ENCODE measurements at places on chromosomes 12 and 14.

DNA sequence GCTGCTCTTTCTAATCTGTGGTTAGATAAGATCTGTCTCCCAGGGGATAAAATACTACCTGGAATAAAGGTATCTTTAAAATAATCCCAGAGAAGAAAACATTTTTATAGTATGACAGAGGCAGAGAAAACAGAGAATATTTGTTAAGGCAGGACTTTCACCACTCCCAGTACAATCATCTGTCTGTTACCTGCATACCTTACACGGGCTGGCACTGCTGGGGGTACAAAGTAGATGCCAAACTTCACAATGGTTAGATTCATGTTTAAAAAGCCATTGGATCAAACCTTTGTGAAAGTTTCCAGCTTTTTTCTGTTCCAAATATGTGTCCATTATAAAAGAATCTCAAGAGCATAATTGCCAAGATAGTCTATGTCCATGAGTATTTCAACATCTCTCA lies 273.6 kb upstream of the BTG1 start:
- DNase-seq, result no peak

GRCh38 chr12:127393465-127393864 lies 873.5 kb upstream of the TMEM132C start:
- no peak for DNase-seq

DNA sequence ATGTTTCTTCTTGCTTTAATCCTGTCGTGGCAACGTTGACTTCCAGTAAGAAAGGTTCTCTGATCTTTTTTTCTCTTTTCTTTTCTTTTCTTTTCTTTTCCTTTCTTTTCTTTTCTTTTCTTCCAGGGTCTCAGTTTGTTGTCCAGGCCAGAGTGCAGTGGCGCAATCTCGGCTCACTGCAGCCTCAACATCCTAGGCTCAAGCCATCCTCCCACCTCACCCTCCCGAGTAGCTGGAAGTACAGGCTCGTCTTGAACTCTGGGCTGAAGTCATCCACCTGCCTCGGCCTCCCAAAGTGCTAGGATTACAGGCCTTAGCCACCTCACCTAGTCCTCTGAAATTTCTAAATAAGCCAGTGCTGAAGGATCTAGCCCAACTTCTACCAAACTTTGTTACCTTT lies 1.3 kb upstream of the MAP3K9 start:
- no peak for DNase-seq

DNA sequence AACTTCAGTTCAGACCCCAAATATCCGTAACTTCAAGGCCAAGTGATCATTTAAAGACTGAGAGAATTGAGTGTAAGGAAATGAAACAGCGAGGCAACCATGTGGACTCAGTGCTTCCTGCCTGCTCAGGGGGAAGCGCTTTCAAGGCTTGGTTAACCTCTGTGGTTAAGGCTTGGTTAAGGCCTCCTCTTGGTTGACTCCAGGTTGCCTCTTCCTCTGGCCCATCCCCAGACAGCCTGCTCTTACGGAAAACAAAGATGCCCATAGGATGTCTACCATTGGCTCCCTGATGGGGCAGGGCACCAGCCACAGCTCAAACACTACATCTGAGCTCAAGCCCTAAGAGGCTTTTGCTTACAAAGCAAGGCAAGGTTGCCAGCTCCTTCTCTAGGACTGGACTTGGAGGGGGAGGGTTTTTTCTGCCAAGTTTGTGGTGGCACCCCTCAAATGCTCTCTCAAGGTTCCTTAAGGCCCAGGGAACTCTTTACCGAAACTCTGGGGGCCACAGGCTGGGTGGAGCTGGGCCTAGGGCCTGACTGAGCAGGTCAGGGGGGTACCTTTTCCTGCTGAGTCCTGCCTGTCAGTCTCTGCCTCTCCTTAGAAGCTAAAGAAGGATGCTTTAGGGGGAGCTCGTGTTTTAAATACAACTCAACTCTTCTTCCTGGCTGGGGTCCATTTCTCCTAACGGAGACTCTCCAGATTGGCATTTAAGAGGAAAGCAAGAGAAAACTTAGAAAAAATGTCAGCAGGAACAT lies 13.7 kb downstream of the COL2A1 start:
- DNase-seq, result no peak

DNA sequence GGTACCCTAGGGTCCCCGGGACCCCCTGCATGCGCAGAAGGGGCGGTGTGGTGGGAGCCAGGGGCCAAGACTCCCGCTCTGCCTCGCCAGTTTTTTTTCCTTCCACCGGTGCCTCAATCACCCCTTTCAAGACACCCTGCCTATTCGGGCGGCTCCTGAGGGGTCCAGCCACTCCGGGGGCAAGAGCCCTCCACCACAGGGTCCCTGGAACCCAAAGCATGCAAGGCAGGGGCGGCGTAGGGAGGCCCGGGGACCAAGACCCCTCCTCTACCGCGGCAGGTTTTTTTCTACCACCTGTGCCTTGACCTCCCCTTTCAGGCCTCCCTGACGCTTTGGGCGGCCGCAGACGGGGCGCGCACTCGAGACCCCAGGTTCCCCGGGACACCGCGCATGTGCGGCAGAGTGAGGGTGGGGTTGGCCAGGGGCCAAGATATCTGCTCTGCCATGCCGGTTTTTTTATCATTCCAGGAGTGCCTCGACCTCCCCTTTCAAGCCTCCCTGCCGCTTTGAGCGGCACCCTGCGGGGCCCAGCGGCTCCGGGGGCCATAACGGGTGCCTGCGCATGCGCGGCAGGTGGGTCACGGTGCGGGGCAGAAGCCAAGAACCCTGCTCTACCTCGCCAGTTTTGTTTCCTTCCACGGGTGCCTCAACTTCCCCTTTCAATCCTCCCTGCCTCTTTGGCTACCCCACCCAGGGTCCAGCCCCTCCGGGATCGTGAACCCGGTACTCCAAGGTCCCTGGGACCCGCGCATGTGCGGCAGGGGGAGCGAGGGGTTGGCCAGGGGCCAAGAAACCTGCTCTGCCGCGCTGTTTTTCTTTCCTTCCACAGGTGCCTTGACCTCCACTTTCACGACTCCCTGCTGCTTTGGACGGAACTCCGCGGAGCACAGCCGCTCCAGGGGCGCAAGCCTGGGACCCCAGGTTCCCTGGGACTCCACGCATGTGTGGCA lies 328.1 kb downstream of the ALG10 start:
- no peak for DNase-seq

DNA sequence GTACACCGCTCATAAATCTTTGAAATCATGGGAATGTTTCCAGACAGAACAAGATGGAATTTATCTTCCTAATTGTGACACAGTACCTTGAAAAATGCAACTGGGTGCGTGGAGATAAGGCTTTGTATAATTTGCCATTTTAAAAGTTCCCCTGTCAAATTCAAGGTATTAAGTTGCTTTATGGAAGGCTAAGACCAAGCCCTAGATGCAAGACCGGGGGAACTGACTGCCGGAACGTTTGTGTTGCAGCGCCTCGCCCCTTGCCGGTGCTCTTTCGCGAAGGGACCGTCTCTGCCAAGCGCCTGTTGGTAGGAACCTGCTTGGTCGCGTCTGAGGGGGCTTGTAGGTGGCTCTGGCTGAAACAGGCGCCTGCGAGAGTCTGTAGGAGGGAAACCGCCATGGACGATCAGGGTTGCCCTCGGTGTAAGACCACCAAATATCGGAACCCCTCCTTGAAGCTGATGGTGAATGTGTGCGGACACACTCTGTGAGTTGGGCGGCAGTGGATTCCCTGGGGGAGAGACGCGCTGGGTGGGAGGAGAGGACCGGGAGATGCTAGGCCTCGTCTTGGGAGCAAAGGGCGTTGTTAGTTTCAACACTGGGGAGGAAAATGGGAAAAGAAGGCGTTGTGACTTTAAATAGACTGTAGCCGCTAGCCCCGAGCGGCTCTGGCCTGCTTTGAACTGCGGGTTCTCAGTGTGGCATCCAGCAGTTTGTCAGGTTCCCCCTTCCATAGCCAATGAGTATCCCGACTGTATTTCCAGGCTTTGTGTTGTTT lies at the start of gene MNAT1:
Gene MNAT1 (plus strand): TSS at position 297 of the 778 bp plus-strand sequence. CDS start 102 bp downstream, at position 399.
- DNase-seq, result peak; percentile 59

DNA sequence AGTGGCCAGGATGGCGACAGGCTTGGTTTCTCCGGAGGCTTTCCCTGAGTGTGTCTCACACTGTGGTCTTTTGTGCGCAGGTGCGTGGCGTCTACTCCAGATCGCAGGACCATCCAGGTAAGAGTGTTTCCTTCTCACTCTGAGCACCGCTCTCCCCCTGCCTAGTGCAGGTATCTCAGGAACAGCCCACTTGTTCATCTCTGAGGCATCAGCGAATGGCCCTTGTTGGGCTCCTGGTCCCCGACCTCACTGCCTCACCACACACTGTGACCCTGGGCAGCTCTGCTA lies 781 bp downstream of the ADGRD1 start:
- no peak for DNase-seq

DNA sequence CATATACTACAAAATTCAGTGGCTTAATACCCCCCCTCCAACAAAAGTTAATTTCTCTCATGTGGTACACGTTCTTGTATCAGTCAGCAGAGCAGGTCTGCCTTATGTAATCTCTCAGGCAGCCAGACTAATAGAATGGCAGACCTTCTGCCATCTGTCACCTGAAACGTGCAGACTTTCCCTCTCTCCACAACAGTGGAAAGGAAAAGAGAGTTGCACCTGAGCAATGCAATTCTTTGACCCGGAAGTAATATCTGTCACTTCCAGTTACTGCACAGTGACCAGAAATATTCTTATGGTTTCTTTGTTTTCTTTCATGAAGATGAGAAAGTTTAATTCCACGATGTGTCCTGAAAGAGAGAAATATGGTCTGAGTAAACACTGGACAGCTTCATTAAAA lies 14.4 kb downstream of the KERA start:
- DNase-seq, result no peak

DNA sequence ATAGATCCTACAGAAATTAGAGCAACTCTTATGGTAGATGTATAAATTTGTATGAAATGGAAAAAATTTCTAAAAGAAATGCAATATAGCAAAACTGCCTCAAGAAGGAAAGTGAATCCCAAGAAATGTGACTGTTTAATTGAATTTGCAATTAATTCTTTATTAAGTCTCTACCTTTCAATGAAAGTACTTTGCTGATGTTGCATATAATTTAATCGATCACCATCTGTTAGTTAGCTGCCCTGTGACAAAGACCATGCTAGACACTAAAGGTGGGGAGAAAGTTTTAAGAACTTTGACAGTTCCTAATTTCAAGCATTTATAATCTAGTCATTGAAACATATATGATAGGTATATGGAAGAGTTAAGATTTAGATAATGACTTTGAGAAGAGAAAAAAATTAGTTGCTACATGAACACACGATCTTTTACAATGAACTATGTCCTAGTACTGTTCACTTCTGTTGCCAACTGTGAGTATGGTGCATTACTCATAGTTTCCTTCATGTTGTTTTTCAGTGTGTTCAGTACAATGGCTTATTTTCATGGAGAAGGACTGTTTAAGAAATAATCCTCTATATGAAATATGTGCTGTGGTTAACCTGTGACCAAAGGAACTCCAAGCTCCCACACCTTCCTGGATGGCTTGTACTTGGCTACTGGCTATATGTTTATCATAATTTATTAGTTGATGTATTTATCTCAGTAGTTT lies 128.4 kb downstream of the METTL25 start:
- no peak for DNase-seq

GRCh38 chr12:91604897-91605296 lies 422.3 kb upstream of the DCN start:
- DNase-seq, result no peak

- no peak for DNase-seq
Observed at GRCh38 chr12:120933786-120934185, 29.6 kb upstream of the SPPL3 start.

- DNase-seq, result no peak
Observed at GRCh38 chr12:23729359-23729758, 220.1 kb downstream of the SOX5 start.

DNA sequence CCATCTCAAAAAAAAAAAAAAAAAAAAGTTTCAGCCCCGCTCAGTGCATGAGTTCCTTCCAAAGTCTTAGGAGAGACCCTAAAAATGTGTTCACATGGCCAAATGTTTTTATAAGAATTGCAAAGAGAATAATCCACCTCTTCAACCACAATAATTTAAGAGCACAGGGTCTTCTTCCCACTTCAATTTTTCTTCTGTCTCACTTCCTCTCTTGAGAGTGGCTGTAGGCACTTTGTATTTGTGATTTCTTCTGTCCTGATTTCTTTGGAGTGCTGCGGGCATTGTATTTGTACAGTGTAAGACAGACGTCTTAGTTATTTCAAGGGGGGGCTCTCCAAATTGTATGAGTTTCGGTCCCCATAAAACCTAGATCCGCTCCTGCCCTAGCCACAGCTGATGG lies 58.3 kb downstream of the C12orf56 start:
- no peak for DNase-seq

GRCh38 chr12:33251548-33251947 lies 188.1 kb downstream of the SYT10 start:
- no peak for DNase-seq

GRCh38 chr12:131460520-131460919 lies 250.4 kb upstream of the SFSWAP start:
- no peak for DNase-seq

- DNase-seq, result no peak
Observed at GRCh38 chr14:34423445-34423844, 38.6 kb downstream of the SPTSSA start.

- DNase-seq, result no peak
Observed at GRCh38 chr12:3152892-3153291, 75.7 kb downstream of the TSPAN9 start.

- no peak for DNase-seq
Observed at GRCh38 chr14:33045760-33046159, 107.1 kb downstream of the NPAS3 start.

GRCh38 chr12:1590221-1590979 lies 4.0 kb downstream of the FBXL14 start:
- DNase-seq, result no peak

DNA sequence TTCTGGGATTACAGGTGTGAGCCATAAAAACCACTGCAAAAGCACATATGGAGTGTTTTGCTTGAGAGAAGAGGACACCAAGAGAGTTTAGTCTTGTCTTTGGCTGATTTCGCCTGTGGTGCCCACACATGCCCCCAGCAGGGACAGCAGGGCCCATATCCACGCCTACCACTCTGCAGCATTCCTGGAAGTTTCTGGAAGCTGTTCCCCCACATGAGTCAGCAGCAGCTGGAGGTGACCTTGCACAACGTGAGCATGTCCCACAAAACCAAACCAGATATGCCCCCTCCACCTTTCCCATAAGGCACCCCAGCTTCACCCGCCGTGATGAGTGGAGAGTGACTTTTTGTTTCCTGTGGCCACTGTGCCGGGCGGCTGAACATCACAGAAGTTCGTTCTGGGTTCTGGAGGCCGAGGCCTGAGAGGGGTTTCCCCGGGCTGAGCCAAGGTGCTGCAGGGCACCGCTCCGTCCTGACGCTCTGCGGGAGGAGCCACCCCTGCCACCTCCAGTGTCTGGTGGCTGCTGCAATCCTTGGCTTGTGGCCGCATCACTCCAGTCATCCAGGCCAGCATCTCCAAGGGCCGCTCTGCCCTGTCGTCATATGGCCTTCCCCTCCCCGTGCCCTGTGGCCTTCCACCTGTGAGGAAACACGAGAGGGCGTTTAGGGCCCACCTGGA lies 4.7 kb downstream of the ASPG start:
- DNase-seq, result no peak

- no peak for DNase-seq
Observed at GRCh38 chr14:36451310-36452065, 68.5 kb downstream of the NKX2-1 start.

DNA sequence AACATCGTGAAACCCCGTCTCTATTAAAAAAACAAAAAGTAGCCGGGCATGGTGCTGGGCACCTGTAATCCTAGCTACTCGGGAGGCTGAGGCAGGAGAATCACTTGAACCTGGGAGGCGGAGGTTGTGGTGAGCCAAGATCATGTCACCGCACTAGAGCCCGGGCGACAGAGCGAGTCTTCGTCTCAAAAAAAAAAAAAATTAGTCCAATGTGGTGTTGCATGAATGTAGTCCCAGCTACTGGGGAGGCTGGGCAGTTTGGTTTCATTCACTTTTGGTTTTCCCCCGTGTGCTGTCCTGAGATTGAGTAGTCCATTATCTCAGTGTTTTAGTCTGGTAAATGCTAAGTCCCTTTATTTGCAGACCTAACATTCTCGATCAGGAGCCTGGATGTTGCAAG lies 19.5 kb downstream of the RPS29 start:
- DNase-seq, result no peak

Measured in stimulated activated CD8-positive, alpha-beta memory T cell treated with anti-CD3 and anti-CD28 coated beads, Interleukin-15, amount 100 ng/mL, for 24 hours (primary cell).